ENCODE measurements at places on chromosomes 3 and 15. TPM values are rescaled to one million over a fixed set of nuclear protein-coding genes. Genes with fewer than 3 reads are reported as not detected.

- DNase-seq, result no peak
These were observed 56.1 kb downstream of the CACNA2D2 start for GRCh38 chr3:50447290-50447840.

GRCh38 chr3:38126121-38126892 is 10.6 kb downstream of the ACAA1 start:
- DNase-seq, result no peak

- DNase-seq, result no peak
These were observed 19.8 kb downstream of the UBA5 start for GRCh38 chr3:132679911-132680310.

DNA sequence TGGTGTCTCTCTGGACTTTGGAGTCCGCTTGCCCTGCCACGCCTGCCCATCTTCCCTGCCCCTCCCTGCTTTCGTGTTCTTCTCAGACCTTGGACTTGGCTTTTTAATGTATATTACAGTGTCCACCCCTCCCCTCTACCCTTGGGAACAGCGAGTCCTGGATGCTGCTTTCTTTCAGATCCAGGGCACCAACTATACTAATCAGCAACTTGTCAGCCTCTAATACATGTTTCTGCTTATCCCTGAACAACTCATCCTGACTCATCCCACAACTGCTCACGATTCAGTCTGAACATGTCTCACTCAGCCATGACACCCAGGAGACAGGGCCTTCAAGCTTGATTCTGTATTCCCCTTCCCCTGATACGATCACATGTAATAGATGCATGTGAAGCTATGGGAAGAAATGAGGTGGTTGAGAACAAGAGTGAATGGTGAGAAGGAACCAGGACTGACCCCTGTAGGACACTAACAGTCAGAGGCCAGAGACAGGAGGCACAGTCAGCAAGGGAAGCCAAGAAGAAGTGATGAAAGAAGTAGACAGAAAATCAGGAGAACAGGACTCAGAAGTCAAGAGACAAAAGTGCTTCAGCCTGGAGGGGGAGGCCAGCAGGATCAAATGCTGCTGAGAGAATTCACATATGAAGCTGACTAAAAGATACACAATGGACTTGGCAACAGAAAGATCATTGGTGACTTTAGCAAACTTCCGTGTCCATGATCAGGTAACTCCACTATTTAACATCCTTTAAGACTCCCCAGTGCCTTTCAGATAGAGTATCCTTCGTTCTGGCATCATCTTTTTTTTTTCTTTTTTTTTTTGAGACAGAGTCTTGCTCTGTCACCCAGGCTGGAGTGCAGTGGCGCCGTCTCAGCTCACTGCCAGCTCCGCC is 35.4 kb downstream of the BCL2L10 start:
- DNase-seq, result no peak

DNA sequence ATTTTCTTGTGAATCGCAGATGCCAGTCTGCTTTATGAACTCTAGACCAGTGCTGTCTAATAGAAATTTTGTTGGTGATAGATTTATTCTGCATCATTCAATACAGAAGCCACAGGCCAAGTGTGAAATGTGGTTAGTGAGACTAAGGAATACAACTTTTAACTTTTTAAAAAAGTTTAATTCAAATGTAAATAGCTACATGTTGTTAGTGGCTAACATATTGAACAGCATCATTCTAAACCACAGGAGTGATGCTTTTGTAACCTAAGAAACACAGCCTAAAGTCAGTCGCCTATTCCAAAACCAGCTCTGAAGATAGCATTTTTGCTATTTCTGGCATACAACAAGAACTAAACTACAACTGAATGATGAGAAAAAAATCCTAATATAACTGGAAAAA is 164.8 kb upstream of the CBLB start:
- DNase-seq, result no peak

DNA sequence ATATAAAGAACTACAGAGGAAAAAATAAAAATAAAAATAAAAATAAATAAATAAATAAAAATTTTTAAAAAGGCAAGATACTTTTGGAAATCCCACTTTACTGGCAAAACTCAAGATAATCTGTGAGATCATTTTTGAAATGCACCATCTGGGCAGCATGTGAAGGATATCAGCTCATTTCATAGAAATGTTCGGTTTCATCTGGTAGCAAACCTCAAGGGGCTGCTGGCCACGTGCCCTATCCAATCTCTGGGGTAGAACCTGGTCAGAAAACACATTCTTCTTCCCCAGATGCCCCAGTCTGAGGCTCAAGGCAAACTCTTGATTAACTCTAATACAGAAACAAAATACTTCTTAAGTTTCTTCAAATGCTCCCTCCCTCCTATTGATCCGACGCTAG is 166.0 kb downstream of the FMN1 start:
- DNase-seq, result no peak

- DNase-seq, result peak; percentile 9
These were observed 65.1 kb downstream of the HMCES start for GRCh38 chr3:129343643-129344360.

GRCh38 chr3:133994166-133994890 is 35.4 kb downstream of the SLCO2A1 start:
- DNase-seq, result no peak

- DNase-seq, result no peak
These were observed 45.7 kb downstream of the CD86 start for GRCh38 chr3:122100591-122101463.

GRCh38 chr3:131711114-131711768 is 208.5 kb upstream of the MRPL3 start:
- no peak for DNase-seq

- no peak for DNase-seq
These were observed 134.5 kb upstream of the AADACL2 start for GRCh38 chr3:151599103-151599672.

GRCh38 chr15:72358650-72359171 is 17.1 kb downstream of the HEXA start:
- DNase-seq, result no peak

DNA sequence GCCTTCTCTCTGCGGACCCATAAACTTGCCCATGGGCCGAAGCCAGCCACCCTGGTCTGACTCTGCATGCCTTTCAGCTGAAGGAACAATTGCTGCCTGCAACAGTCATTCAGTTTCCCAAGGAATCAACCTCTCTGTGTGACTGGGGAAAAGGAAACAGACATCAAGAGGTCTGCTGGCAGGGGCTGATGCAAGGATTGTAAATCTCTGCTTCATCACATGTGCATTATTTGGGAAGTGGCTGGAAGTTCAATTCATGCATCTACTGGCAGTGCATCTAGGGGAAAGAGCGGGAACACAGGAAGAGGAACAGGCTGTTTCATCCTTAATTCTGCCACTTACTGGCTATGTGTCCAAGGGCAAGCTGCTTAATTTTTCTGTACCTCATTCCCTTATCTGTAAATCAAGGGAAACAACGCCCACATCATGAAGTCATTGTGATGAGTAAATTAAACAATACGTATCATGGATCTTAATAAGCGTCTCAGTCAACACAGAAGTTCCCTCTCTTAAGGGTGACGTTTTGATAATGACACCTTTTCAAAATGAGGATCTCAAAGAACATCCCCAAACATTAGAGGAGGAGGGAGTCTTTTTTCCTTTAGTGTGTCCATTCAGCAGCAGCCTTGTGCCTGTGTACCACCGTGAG is 17.4 kb upstream of the ADPGK start:
- no peak for DNase-seq

- no peak for DNase-seq
These were observed 33.1 kb downstream of the RASGRP1 start for GRCh38 chr15:38531509-38531908.

DNA sequence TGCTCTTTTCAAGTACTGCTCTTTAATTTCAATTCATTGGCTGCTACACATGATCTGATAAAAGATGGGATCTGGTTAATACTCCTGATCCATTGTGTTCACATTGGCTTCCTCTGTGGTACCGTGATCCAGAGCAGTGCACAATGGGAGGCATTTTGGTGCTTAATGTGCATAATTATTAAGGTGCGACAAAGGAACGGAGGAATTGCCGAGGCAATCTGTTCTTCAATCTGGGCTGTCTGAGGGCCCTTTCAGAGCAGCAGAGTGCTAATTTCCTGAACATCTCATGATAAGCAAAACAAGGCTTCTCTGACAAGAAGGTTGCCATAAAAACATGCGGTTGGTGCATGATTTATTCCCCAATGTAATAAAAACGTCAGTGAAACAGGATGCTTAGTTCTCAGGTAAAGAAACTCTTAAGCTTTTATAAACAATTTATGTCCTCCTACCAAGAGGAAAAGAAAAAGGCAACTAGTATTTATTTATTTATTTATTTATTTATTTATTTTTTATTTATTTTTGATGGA is 64.0 kb upstream of the EPHA3 start:
- DNase-seq, result no peak

- no peak for DNase-seq
These were observed 17.9 kb upstream of the SATB1 start for GRCh38 chr3:18442756-18443664.

DNA sequence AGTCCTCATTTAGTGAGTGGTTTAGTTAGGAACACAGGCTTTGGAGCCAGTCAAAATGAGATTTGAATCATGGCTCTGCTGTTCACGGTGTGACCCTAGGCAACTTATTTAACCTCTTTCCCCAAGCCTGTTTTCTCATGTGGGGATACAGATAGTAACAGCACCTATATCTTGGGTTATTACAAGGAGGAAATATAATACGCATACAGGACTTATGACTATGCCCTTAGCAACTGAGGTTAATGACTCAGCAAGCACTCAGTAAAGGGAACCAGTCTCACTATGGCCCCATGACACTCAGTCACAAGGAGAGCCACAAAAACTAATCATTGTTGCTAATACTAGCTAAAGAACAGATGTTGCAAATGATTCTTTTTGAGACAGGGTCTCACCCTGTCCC is 45.9 kb downstream of the SUMF1 start:
- DNase-seq, result no peak

DNA sequence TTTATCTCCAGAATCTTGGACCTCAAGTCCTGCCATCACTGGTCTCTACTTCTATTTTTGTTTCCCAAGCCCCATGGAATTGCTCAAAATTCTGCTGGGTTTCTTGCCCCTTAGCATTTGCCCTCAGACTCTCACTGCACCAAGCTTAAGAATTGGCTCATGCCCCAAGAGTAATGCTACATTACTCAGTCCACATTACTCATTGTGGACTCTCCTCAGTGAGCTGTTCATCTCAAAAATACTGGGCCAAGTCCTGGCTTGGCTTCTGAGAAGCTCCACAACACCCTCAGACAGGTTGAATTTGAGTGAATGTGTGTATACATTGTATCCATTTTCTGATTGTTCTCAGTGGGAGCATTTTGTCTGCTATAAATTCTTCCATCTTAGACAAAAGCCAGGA is 364.4 kb upstream of the ARHGEF26 start:
- no peak for DNase-seq

GRCh38 chr15:67902579-67903009 is 62.7 kb upstream of the RNU6-1 start:
- no peak for DNase-seq

DNA sequence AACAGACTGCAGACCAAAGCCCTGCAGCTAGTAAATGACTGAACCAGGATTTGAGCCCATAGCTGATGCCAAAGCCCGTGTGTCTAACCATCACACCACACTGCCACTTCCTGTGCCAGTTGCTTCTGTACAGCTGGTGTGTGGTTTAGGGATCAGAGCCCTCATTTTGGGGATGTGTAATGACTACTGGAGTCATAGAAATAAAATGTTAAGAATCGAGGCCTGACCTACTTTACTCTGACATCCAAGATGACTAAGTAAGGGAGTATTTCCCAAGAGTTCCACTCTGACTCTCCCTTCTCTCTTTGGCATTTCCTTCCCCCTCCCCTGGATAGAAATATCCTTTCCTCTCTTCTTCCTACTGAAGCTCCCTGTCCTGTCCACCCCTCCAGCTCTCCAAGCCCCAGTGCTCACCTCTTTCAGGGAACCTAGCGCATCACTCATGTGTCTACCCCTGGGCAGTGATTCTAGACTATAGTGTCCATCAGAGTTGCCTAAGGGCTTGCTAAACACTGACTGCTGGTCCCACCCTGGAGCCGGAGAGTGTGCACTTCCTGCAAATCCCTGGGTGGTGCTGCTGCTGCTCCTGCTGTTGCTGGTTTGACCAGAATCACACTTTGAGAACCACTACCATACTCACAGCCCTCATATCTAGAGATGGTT is 53.8 kb downstream of the MGLL start:
- DNase-seq, result no peak

- DNase-seq, result no peak
These were observed 7.0 kb downstream of the GPR160 start for GRCh38 chr3:170044795-170045244.

DNA sequence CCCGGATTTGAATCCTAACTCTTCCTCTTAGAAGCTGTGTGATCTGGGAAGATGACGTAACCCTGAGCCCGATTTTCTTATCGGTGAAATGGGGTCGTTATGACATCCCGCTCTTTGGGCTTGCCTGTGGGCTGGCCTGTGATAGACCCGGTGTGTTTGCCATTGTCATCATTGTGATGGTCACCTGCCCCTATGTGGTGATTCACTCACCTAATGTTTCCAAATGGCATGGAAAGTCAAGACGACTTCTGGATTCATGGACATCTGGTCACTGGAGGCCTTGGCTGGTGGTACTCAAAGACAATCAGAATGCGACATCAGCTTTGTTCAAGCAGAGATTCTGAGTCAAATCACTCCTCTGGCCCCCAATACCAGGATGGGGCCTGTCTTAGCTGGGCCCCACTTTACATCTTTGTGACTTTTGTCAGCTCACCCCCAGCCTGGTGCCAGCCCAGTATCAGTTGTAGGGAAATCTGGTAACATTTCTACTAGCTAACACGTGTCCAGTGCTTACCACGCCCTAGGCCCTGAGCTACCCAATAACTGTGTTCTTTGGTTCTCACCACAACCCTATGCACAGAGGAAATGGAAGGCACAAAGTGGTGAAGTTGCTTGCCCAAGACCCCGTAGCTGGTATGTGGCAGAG is 2.8 kb downstream of the TMEM43 start:
- no peak for DNase-seq

- no peak for DNase-seq
These were observed 897.2 kb upstream of the ARPP21 start for GRCh38 chr3:34742151-34742550.

GRCh38 chr3:59817511-59817910 is 767.7 kb upstream of the CFAP20DC start:
- no peak for DNase-seq

DNA sequence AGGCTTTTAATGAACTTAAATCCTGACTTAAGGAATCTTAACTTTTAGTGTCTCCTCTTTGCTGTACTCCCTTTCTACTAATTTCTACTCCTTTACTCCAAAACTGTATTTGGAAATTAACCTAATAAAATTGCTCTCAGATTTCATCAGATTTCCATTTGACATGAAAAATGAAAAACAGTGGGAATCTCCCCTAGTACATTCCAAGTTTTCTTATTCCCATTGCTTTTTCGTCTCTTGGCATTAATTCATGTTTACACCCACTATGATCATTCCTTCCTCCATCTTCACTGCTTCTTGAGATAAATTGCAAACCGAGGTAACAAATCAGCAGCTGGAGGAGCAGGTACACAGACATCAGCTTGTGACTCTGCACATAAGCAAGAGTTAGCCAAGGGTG is 208.7 kb downstream of the VGLL3 start:
- no peak for DNase-seq

- no peak for DNase-seq
These were observed 20.9 kb downstream of the HACD3 start for GRCh38 chr15:65551183-65551582.

The FETUB gene
- total RNA-seq, result not detected

The GABRB3 gene
- not detected for total RNA-seq

The TEX55 gene
- not detected for total RNA-seq

The NKIRAS1 gene
- 6.1 TPM for total RNA-seq

The NLGN1 gene
- total RNA-seq, result not detected

The FYCO1 gene
- 13.4 TPM for total RNA-seq

The SLC22A14 gene
- not detected for total RNA-seq

The TMEM207 gene
- not detected for total RNA-seq

The UPK1B gene
- not detected for total RNA-seq

The SRGAP3 gene
- total RNA-seq, result 1.1 TPM

The SCN10A gene
- total RNA-seq, result not detected

The DZIP1L gene
- 0.20 TPM for total RNA-seq

The FAM43A gene
- total RNA-seq, result 14.9 TPM
